T follicular helper cell (primary cell): ENCODE measurements at places on chromosomes 11 and 22.
A peak's percentile ranks its signal among the peaks of the same experiment; 100 is the strongest.

DNA sequence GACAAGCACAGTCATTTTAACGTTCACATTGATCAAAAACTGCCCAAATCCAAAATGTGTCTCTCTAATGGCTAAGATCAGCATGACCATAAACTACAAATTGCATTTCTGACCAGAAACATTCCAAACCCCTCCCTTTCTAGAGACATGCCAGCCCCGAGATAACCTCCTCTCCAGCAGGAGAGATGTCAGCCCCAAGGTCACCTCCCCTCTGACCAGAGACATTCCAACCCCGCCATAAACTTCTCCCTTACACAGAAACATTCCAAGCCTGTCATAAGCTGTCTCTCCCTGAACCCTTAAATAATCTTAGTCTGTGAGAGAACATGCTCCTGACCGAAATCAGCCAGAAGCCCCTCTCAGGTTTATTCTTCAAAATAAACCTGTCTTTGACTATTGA is 6.6 kb upstream of the EXT2 start:
- no peak for DNase-seq

GRCh38 chr22:47884775-47885174 is 1122.3 kb downstream of the TBC1D22A start:
- no peak for DNase-seq

DNA sequence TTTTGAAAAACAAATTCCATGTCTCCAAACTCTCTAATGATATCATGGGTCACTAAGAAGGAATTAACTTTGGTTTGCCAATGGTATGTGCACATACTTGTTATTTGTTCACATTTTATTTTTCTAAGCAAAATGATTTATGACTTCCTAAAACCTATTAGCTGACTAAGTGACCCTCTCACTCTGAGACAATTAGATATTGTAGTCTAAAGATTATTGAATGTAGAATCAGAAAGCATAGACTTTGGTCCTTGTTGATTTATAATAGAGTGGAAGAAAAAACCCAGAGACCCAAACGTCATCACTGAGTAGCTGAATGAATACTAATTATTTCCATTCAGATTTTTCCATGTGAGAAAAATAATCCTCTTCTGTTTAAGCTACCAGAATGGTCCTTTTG is 243.5 kb upstream of the ANO3 start:
- no peak for DNase-seq

GRCh38 chr22:22815397-22816170 is 72.0 kb upstream of the IGLL5 start:
- DNase-seq = no peak

GRCh38 chr11:133980665-133981064 is 23.9 kb upstream of the IGSF9B start:
- no peak for DNase-seq

- DNase-seq = no peak
Measured at GRCh38 chr11:12392672-12393071, 15.3 kb downstream of the PARVA start.

GRCh38 chr22:39954584-39955055 is 5.6 kb upstream of the TMA7B start:
- DNase-seq = no peak

- DNase-seq = no peak
Measured at GRCh38 chr22:25120093-25120561, 79.5 kb upstream of the CRYBB3 start.

- DNase-seq = no peak
Measured at GRCh38 chr11:116331381-116331780, 441.4 kb downstream of the BUD13 start.

GRCh38 chr22:44131989-44132685 is 48.6 kb upstream of the PARVG start:
- DNase-seq = no peak

DNA sequence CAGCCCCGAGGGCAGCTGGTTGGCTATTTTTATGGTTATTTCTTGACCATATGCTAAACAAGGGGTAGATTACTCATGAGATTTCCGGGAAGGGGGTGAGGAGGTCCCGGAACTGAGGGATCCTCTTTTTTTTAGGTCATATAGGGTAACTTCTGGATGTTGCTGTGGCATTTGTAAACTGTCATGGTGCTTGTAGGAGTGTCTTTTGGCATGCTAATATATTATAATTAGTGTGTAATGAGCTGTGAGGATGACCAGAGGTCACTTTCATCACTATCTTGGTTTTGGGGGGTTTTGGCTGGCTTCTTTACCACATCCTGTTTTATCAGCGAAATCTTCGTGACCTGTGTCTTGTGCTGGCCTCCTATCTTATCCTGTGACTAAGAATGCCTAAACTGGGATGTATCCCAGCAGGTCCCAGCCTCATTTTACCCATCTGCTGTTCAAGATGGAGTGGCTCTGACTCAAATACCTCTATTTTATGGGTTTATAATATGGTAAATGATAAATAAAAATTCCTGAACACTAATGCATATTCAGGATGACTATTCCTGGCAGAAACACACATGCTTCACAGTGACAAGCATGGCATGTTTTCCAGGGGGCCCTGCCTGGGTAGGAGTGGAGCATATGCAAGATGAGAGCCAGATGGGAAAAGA is 11.2 kb downstream of the KREMEN1 start:
- no peak for DNase-seq

- DNase-seq = no peak
Measured at GRCh38 chr11:117529816-117530215, 202.2 kb downstream of the CEP164 start.

DNA sequence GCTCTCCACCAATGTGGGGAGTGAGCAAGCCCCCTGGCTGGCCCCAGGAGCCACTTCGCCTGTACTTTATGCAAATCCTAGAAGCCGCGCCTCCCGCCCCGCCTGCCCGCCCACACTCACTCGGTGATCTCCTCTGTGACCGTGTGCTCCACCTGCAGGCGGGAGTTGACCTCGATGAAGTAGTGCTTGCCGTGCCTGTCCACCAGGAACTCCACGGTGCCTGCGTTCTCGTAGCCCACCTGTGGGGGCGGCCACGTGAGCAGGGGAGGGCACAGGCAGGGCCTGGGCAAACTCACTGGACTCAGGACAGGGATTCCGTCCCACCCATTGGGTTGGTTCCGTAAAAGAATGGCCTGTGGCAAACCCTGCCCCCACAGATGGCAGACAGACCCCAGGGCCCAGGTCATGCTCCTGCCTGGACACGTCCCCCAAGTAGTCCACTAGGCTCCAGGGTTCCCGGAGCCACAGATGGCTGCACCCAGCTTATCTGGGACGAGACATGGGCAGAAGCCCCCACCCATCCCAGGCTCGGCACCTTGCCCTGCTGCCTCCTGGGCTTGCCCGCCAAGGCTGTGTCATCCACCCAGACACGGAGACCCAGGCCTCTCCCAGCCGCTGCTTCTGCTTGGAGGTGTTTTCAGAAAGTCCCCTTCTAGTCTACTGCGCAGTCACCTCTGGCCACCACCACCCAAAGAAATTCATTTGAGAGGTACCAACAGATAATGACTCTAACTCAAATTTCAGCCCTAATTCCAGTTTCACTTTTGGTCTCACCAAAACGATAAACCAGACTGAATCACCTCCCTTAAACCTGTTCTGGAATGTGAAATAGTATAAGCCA is 12.1 kb downstream of the LRFN4 start:
- peak; percentile 68 for DNase-seq

DNA sequence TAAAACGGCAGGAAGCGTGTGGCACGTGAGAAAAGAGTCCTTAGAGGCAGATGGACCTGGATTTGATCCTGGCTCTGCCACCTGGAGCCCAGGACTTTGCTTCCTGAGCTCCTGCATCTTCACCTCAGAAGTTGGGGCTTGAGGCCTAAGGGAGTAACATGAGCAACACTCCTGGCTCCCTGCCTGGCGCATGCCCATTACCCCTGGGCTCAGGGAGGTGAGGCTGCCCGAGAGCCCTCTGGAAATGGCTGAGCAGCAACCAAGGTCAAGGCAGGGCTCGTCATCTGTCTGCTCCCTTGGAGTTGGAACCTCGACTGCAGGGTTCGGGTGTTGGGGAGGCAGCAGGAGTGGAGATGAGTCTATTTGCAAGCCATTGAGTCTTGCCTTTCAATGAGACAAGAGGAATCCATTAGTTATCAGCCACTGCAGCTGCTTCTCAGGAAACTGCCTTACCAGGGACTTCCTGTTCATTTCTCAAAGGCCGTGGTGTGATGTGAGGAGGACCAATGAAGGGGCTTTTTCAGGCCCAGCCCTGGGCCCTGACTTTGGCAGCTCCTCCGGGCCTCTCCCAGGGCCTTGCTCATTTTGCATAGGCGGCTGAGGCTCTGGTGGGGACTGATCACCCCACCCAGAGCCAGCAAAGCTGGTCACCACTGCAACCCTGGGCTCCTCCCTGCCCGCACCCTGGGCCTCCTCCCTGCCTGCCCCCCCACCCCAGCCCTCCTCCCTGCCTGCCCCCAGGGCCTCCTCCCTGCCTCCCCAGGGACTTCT is 6.4 kb downstream of the FADS2 start:
- peak; percentile 41 for DNase-seq

- no peak for DNase-seq
Measured at GRCh38 chr11:103013421-103013820, 57.9 kb upstream of the MMP13 start.

DNA sequence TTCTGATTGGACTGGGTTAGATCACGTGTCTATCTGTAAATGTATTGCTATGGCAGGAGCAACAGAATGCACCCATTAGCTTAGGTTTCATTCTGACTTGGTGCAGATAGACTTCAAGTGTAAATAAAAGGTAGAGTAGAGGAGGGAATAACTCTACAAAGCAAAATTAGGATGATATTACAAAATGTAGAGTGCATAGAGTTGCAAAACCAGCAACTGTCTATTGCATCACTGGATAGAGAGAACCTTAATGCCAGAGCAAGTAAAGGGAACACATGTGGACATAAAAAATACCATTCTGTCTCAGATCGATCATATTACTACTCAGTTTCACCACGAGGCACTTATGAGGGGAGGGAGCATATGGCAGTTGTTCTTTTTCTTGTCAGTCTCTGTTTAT is 22.0 kb upstream of the CAT start:
- DNase-seq = no peak

DNA sequence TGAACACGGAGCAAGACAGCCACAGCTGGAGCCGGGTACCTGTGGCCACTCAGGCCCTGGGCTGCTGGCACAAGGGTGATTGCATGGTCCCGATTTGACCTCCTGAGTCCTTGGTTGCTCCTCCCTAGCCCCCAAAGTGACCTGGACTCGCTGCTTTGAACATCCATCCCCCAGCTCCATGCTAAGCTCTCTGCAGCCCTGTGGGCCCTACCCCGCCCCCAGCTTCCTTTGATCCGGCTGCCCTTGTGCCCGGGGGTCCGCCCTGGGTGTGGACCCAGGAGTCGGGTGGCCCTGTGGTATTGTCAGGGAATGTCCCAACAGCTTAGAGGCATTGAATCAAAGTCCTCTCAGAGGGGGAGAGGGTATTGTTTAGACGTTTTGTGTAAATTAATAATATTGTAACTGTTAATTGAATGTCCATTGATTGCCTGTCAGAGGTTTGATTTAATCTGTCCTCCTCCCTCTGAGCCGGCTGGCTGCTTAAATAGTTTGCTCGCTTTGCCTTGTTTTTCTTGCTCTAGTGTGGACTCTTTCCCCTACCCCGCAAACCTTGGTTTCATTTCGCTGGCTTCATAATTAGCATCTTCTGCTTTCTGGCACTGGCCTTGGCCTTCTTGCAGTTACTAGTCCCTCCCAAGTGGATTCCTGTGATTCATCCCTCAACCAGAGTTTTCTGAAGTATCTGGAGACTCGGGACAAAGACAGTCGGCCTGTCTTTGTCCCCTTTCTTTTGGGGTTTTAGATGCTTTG is 20.7 kb downstream of the GRIK4 start:
- DNase-seq = no peak

DNA sequence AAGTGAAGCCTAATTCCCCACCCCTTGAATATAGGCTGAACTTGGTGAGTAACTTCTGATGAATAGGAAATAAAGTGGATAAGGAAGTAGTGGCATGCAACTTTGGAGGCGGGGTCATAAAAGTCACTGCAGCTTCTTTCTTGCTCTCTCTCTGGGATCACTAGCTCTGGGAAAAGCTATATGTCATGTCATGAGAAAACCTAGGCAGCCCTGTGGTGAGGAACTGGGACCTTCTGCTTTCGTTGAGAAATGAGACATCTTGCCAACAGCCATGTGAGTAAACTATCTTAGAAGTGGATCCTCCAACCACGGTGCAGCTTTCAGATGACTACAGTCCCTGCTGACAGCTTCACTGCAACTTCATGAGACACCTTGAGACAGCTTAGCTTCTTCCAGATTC is 15.7 kb downstream of the ZNF214 start:
- DNase-seq = no peak

GRCh38 chr22:19806213-19807160 is 45.9 kb downstream of the TBX1 start:
- DNase-seq = no peak

- DNase-seq = no peak
Measured at GRCh38 chr22:47396105-47396504, 633.7 kb downstream of the TBC1D22A start.

- DNase-seq = no peak
Measured at GRCh38 chr11:57777969-57778317, 16.3 kb downstream of the CTNND1 start.

DNA sequence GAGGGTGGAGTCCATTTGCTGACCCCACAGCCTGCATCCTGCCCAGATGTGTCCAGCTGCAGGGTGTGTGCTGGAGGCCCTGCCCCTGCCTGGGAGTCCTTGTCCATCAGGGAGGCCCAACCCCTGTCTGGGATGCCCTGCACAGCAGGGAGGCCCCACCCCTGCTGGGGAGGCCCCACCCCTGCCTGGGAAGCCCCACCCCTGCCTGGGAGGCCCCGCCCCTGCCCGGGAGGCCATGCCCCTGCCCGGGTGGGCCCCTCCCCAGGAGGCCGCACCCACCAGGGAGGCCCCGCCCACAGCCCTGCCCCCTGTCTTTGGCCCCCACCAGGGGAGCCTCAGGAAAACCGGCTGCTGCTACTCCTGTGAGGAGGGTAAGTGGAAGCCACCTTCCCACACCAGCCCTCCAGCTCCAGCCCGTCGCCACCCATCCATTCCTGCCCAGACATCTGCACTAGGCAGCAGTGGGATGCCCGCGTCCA is 37.2 kb downstream of the MUC5B start:
- peak; percentile 15 for DNase-seq

GRCh38 chr11:70504246-70505020 is 106.1 kb downstream of the CTTN start:
- DNase-seq = no peak

DNA sequence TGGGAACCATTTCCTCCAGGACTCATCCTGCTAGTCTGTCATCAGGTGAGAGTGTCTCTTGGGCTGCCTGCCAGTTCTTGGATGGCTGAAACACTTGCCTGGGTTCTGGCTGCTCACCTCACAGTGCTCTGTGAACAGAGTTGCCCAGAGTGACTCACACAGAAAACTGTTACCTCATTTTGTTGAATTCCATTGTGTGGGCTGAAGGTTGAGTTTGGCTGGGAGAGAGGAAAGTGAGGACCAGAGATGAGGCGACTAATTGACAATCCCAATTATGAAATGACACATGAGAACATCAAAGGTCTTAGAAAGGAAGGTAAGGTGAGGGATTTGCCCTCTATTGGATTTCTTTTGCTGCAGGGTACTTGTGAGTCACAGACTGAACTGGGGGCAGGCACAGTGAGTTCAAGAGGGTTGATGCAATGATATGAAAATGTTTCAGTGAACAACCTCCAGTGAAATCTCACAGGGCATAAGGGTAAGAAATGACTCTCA is 20.2 kb upstream of the CALCB start:
- DNase-seq = no peak

- no peak for DNase-seq
Measured at GRCh38 chr11:28757725-28758515, 649.7 kb downstream of the METTL15 start.
